Cortex of kidney (tissue), 1 donor: ENCODE measurements at places on chromosomes 13 and 19.

DNA sequence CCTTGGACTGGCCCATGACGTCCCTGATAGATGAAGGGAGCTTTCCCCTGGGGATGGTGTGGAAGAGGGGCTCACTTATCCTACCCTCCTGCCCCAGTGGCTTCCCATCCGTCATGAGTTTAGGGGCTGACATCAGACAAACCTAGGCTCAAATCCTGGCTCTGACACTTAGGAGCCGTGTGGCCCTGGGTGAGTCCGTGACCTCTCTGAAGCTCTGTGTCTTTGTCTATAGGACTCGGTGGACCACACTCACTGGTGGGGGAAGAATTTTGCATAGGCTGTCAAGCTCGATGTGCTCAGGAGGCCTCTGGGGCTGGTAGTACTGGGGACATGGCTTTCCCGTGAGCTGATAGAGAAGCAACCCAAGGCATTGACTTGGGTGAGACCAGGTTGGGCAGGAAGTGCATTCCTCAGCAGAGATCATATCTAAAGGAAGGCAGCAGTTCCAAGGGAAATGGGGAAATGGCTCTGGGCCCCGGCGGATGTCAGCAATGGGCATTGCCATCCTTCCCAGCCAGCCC, 17.4 kb upstream of the AP1M2 start:
- DNase-seq, result no peak

GRCh38 chr19:27753622-27754021, 1459.3 kb downstream of the UQCRFS1 start:
- no peak for DNase-seq

DNA sequence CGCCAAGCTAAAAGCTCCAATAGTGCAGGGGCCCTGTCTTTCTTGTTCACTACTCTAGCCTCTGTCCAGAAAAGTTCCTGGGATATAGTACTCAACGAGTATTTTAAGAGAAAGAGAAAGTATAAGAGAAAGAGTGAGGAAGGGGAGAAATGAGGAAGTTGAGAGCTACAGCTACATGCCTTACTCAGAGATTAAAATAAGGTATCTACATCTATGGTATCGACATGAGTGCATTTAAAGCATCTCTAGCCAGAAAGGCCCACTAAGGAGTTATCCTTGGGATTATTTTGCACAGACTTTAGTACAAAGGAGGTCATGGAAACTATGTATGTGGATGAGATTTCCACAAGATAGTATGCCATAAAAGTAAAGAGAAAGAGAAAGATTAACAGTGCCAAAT, 28.5 kb downstream of the MYCBP2 start:
- no peak for DNase-seq

GRCh38 chr13:40247845-40248244, 418.6 kb downstream of the FOXO1 start:
- no peak for DNase-seq

DNA sequence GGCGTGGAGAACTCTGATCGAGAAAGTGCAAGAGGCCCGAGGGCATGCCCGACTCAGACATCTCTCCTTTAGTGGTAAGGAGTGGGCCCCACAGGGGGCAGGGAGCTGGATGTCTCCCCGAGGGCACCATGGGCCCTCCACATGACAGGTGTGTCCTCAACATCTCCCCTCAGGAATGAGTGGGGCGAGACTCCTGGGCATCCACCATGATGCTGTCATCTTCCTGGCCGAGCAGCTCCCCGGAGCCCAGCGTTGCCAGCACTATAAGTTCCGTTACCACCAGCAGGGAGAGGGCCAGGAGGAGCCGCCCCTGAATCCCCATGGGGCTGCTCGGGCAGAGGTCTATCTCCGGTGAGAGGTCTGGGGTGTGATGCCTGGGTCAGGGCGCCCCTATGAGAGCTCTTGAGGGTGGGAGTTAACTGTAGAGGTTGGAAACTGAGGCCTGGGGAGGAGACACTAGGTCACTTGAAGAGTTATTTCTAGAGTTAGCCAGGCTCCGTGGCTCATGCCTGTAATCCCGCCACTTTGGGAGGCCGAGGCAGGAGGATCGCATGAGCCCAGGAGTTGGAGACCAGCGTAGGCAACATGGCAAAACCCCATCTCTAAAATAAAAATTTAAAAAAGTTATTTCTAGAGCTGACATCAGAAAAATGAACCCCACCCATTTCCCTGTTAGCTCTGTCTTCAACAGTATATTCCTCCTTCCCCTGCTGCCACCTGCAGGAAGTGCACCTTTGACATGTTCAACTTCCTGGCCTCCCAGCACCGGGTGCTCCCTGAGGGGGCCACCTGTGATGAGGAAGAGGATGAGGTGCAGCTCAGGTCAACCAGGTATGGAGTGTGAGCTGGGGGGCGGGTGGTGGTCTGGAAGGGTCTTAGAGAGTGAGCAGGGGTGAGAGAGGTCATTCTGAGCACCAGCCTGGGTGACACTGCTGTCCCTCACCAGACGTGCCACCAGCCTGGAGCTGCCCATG, 5.1 kb downstream of the IGFLR1 start:
- no peak for DNase-seq

DNA sequence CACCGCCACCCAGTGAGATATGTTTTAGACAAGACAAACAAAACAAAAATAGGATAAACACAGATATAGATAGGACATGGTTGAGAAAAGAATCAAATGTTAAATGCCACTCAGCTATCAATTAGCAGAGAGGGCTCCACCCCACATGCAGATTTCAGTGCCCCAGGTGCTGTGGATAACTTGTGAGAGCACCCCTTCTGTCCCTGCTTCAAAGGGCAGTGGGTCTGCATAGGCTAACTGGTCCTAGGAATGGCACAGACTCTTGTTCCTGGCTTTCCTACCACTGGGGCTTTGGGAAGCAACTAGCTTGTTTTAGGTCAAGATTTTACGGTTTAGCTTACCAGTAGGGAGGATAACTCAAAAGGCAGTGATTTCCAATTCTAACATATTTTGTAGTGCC, 460.3 kb downstream of the TSHZ3 start:
- DNase-seq, result no peak

DNA sequence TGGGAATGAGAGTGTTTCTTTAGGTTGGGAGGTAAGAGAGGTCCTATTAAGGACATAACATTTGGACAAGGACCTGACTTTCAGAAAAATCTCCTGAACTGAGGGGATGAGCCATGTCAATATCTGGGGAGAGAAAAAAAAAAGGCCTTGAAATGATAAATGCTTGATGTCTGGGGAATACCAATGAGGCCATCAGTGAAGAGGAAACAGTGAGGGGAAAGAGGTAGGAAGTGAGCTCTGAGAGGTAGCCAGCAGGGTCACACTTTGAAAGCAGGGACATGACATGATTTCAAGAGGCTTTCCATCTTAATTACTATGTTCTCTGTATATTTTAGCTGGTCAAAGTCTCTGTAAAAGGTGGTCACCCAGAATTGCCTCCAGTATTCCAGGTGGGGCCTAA, 9.9 kb upstream of the UBE2L5 start:
- DNase-seq, result no peak

- DNase-seq, result no peak
Observed at GRCh38 chr13:27482983-27483382, 32.6 kb upstream of the MTIF3 start.

GRCh38 chr13:79097201-79097600, 308.9 kb downstream of the RBM26 start:
- DNase-seq, result no peak
